ENCODE measurements at places on chromosomes 11 and 22.

GRCh38 chr11:93481279-93481678 is 61.9 kb downstream of the SMCO4 start:
- no peak for DNase-seq

- no peak for DNase-seq
These were observed 529.6 kb upstream of the LRRC4C start for GRCh38 chr11:41988951-41989572.

- no peak for DNase-seq
These were observed 51.7 kb downstream of the SYT13 start for GRCh38 chr11:45234306-45235006.

DNA sequence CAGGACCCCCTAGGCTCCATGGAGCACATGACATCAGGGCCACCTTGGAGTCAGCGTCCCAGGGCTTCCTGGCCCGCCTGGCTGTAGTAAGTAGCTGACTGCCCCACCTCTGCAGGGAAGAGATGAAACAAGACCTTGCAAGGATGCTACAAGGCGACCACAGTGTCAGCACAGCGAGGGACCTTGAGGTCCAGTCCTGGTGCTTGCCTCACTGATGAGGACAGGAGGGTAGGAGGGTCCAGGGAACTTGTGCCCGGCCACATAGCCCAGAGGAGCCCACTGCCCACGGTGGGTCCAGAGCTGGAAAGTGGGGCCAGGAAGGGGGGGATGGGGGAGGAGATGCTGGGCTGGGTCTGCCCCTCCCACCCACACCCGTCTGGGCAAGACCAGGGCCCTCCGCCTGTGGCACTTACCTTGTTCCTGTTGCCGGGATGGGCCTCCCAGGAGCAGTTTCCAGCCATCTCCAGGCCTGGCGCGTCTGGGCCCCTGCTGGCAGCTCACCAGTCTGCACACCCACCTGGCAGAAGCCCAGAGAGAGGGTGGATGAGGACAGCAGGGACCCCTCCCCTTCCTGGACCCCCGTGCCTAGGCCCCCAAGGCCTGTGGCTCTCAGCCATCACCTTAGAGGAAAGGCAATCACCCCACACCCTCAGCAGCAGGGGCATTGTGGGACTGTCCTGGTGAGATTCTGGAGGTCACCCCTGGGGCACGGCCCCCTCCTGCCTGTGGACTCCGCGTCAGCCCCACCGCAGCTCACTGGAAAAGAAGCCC is 3.4 kb downstream of the MRGPRF start:
- DNase-seq = no peak

DNA sequence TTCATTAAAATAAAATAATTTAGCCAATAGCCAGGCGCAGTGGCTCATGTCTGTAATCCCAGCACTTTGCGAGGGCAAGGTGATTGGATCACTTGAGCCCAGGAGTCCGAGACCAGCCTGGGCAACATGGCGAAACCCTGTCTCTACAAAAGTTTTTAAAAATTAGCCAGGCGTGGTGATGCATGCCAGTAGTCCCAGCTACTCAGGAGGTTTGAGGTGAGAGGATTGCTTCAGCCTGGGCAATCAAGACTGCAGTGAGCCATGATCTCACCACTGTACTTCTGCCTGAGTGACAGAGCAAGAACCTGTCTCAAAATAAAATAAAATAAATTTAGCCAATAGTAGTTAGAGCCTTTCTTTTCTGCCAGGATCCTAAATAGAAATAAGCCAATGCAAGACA is 12.2 kb downstream of the HPS5 start:
- DNase-seq = no peak

GRCh38 chr11:9711454-9712307 is 47.8 kb downstream of the SWAP70 start:
- no peak for DNase-seq

DNA sequence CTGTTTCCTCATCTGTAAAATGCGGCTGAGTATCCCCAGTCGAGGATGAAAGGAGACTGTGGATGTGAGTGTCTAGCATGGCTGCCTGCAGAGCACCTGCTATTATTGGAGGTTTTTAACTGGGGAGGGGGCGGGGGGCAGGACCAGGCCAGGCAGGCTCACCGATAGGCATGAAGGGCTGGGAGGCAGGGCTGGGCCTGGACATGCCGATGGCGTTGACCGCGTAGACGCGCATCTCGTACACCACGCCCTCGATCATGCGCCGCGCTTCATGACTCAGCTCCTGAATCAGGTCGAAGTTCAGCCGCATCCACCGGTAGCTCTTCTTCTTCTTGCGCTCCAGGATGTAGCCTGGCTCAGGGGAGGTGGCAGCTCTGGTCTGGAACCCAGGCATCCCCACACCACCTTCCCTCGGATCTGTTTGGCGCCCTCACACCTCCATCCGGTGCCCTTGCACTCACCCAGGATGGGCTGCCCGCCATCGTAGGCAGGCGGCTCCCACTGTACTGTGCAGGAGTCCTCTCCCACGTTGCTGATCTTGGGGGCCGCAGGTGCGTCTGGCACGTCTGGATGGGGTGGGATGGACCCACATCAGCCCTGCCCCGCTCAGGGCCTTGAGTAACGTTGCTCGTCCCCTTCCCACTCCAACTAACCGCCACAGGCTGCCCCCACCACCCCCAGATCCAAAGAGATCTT is 15.1 kb downstream of the MYBPC3 start:
- no peak for DNase-seq

GRCh38 chr11:105109855-105110687 is 29.5 kb downstream of the CARD18 start:
- no peak for DNase-seq

DNA sequence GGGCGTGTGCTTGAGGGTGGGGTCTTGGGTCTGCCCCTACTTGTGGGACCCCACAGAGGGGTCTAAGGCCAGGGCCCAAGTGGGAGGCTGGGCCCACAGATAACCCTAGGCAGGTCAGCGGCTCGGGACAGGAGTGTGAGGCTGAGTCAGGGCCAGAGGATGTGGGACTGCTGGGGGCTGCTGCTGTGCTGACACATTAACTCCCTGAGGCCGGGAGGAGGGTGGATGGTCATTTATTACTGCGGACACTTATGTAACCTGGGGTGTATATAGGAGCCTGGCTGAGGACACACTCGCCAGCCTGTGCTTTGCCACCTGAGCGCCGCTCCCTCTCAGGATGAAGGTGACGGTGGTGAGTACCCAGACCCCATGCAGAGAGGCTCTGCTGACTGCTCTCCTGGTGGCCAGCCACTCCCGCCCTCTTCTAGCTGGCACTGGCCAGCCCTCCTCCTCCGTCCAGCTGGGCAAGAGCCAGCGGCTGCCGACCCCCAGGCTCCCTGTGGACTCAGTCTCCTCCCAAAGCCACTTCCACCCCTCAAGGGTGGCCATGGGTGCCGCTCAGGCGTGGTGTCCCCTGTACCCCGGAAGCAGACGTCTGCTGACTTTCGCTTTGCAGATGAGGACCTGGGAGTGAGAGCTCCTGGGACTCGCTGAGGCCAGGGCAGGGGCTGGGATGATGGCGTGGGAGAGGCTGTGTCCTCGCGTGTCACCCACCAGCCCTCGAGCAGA is at the start of gene MIOX:
Gene MIOX (plus strand): TSS at position 299 of the 729 bp plus-strand sequence. CDS start 39 bp downstream, at position 338.
- DNase-seq = no peak

- DNase-seq = no peak
These were observed 390.7 kb downstream of the LARGE1 start for GRCh38 chr22:33529424-33530113.

DNA sequence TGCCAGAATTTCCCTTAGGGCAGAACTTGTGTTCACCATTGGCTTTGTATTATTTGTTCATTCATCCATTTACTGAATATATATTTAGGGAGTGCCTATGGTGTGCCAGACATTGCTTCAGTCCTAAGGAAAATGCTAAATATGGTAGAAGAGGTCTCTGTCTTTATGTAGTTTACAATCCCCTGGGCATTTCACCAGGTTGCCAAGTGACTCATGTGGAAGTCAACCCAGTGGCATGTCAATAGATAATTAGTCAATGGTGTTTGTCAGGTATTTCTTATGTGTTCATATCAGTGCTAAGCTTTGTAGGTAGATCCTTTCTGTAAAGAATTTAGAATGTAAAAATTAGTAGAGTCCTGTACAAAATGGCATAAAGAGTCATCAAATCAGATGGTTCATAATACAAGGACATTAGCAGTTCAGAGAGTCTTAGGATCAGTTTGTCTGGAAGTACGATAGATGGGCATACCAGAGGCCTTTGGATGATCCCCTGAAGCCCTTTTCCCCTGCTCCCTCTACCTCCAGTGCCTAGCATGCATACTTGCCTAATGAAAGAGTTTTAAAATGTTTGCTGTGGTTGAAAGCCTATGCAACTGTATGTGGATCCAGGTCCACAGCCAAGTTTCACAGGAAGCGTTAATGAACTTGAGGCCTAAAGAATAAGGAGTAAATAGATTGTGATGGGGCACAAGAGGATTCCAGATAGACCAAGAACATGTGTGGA is 58.5 kb upstream of the SESN3 start:
- no peak for DNase-seq

- no peak for DNase-seq
These were observed 4.2 kb upstream of the HBD start for GRCh38 chr11:5238486-5238885.

DNA sequence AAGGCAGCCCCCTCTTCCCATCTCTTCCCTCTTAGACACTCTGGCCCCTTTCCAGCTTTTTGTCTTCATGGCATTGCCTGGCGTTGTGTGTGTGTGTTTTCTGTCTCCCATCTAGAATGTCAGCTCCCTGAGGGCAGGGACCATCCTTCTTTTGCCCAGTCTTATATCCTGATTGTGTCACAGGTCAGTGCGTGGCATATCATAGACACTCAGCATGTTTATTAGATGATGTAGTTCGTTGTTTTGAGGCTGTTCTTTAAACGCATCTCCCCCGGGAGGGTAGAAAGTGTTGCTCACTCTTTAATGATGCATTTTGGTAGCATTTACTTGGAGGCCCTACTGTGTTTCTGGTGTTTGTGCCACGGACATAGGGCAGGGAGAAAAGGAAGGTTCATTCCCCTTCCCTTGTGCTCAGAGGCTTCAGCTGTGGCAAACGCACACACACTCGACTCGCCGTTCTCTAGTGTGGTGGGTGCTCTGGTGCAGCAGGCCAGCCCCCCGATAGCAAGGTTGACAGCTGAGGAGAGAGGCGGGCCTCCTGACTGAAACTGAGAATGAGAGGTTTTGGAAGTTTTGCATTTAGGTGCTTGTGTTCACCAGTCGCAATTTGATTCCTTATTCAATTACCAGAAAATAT is 60.2 kb downstream of the TNRC6B start:
- no peak for DNase-seq

DNA sequence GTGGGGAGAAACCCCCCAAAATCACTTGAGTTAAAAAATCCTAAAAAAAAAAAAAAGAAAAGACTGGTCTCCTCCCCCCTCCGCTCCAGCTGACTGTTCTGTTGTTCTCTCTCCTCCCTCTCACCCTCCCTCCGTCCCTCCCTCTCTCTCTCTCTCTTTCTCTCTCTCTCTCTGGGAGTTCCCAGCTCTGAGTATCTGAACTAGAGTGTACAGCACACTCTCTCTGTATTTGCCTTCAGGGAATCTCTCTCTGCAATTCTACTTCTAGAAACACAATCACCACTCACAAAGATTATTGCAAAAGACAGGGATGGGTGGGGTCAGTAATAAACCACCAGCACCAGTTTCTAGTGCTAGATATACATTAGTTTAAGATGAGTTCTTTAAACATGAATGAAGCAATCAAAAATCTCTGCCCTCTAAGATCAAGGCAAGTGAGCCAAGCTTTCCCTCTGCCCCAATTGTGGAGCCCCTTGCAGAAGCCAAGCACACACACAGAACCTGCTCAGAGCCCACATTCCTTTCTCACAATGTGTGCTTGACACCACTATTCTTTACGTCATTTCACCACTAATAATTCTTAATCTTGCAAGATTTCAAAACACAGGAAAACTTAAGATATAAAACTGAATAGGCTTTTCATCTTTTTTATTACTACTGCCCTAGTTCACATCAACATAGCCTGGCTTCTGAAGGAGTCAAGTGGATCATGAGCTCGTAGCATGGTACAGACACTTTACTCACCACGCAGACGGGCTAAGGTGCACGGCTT is 133.5 kb downstream of the RBFOX2 start:
- no peak for DNase-seq

DNA sequence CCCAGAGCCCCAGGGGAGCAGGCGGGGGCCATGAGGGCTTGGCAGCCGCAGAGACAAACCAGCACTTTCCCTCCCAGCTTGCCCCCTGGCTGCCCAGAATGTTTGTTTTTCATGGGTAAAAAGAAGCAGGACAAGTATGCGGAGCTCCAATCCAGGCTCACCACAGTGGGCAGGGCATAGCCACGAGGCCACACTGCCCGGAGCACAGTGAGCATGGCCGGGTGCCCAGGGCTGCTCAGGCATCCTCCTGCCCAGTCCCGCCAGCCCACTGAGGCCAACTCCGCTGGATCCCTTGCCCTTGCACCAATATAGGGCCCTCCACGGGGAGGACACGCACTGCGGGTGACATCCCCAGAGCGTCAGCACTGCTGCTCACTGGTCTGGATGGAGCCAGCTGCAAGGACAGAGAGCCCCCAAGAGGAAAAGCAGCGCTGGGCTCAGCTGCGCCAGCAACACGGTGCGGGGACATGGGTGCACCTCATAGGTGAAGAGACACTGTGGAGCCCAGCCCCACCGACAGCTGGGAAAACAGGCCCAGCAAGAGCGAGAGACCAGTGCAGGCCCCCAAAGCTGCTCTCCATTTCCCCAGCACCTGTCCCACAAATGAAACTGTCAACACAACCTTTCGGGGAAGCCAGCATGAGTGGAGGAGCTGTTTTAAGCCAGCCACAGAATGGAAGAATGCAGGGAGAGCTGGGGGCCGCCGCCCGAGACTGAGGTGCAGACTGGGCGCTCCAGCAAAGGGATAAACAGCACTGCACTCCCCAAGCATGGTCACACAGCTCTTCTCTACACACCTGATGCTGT is 24.8 kb downstream of the ARVCF start:
- DNase-seq = no peak

DNA sequence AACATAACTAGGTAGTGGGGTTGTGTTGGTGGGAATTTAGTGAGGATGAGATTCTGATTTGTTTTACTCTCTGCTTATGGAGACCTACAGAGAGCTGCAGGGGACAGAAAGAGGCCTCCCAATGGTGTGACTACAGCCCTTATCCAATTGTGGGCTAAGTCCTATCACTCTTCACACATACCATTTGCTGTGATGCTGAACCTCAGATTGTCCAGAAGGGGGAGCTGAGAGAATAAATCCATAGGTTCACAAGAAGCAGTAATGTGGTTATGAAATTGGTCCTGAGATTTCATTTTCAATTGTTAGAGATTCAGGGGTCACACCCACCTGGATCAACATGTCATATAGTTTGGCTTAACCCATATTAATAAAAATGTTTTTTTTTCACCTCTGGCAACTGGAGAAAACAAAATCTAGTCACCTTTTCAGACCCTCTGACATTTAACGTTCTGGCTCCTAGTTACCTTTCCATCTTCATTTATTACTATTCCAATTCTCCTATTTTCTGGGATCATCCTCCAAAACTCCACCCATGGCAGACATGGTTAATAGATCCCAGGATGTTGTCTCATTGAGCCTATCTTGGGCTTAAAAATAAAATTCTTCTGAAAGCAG is 53.3 kb upstream of the PTPN5 start:
- DNase-seq = no peak

DNA sequence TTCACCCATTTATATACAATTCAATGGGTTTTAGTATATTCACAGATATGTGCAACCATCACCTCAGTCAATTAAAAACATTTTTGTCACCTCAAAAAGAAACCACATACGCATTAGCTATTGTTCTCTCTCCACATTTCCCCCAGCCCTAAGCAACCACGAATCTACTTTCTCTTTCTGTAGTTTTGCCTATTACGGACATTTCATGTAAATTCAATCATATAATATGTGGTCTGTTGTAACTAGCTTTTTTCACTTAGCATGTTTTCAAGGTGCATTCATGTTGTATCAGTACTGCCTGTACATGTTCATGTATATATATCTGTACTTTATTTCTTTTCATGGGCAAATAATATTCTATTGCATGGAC is 104.7 kb upstream of the RRM1 start:
- DNase-seq = no peak
